ENCODE measurements at places on chromosomes 3 and 15. TPM values are rescaled to one million over a fixed set of nuclear protein-coding genes. Genes with fewer than 3 reads are reported as not detected.
A peak's percentile ranks its signal among the peaks of the same experiment; 100 is the strongest.

DNA sequence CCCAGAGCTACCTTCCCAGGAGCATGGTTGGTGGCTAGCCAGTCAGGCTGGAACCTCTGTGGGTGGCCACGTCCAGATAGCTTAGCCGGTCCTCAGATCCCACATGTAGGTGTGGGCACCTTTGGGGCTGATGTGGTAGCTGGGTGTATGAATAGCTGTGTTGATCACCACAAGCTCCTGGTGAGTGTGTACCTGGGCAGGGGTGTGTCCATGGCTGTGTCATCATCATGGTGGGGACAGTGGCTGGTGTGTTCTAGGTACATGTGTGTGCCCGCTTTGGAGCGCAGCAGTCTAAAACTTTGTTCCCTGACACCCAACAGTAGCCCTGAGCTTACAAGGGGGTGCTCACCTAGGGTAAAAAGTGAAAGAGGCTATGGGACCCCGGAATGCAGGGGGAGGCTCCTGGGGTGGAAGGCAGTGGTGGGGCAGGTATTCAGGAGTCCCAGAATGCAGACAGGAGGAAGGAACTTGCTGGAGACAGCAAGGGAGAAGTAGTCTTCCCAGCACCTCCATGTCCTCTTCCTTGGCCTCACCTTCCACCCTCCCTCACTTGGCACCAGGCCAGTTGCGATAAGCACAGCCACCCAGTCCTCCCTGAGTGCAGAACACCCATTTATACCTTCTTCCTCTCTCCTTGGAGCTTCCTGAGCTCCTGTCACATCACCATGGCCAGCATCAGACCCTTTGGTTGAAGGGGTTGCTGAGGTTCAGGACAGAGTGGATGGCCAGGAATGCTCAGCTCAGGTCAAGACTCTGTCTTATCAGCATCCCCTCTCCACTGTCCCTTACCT lies 1.2 kb downstream of the CISH start:
- peaks cover 19% of the 10 kb centered on the region for H3K36me3 ChIP-seq
- peak overlapping the region; percentile 70 for H3K27ac ChIP-seq
- DNase-seq, result no peak
- peak overlapping the region; percentile 76 for H3K4me3 ChIP-seq
- no peaks in the 10 kb centered on the region for H3K27me3 ChIP-seq

GRCh38 chr15:77901251-77901881 lies 176.1 kb downstream of the TBC1D2B start:
- H3K4me1 ChIP-seq, result no peaks in the 10 kb centered on the region
- DNase-seq, result no peak
- no peak overlapping the region for H3K27ac ChIP-seq
- no peaks in the 10 kb centered on the region for H3K36me3 ChIP-seq

Gene DPPA4
- total RNA-seq, result not detected

- peaks cover 31% of the 10 kb centered on the region for H3K36me3 ChIP-seq
- H3K27ac ChIP-seq, result no peak overlapping the region
- H3K4me3 ChIP-seq, result no peak overlapping the region
- no peaks in the 10 kb centered on the region for H3K4me1 ChIP-seq
- DNase-seq, result no peak
Measured at GRCh38 chr3:154228561-154229216, 95.6 kb downstream of the DHX36 start.

GRCh38 chr15:70866982-70867641 lies 13.2 kb upstream of the LARP6 start:
- no peaks in the 10 kb centered on the region for H3K36me3 ChIP-seq
- no peak for DNase-seq
- H3K4me1 ChIP-seq, result peaks cover 6% of the 10 kb centered on the region
- H3K4me3 ChIP-seq, result no peak overlapping the region
- H3K27me3 ChIP-seq, result no peaks in the 10 kb centered on the region

- H3K27me3 ChIP-seq, result no peaks in the 10 kb centered on the region
- no peaks in the 10 kb centered on the region for H3K36me3 ChIP-seq
Measured at GRCh38 chr3:9290566-9290965, 41.1 kb upstream of the SRGAP3 start.

Gene ITIH4
- 9.8 TPM for total RNA-seq

- H3K27ac ChIP-seq, result peak overlapping the region; percentile 65
- peaks cover 49% of the 10 kb centered on the region for H3K4me1 ChIP-seq
- DNase-seq, result no peak
- no peaks in the 10 kb centered on the region for H3K36me3 ChIP-seq
- H3K27me3 ChIP-seq, result no peaks in the 10 kb centered on the region
- no peak overlapping the region for H3K4me3 ChIP-seq
Measured at GRCh38 chr3:124119056-124119716, 127.3 kb upstream of the ROPN1 start.

- H3K36me3 ChIP-seq, result no peaks in the 10 kb centered on the region
- no peaks in the 10 kb centered on the region for H3K27me3 ChIP-seq
- no peak for DNase-seq
- no peaks in the 10 kb centered on the region for H3K4me1 ChIP-seq
- no peak overlapping the region for H3K27ac ChIP-seq
- no peak overlapping the region for H3K4me3 ChIP-seq
Measured at GRCh38 chr3:38960953-38961622, 90.7 kb downstream of the SCN11A start.

Gene KCNH8
- total RNA-seq, result not detected

Gene GABRA5
- not detected for total RNA-seq

Gene MESP1
- 0.85 TPM for total RNA-seq

GRCh38 chr3:133158686-133159085 lies 120.5 kb downstream of the TMEM108 start:
- H3K27ac ChIP-seq, result no peak overlapping the region
- no peaks in the 10 kb centered on the region for H3K27me3 ChIP-seq
- no peak overlapping the region for H3K4me3 ChIP-seq
- no peak for DNase-seq
- no peaks in the 10 kb centered on the region for H3K36me3 ChIP-seq

Gene MFSD1
- 35.9 TPM for total RNA-seq

DNA sequence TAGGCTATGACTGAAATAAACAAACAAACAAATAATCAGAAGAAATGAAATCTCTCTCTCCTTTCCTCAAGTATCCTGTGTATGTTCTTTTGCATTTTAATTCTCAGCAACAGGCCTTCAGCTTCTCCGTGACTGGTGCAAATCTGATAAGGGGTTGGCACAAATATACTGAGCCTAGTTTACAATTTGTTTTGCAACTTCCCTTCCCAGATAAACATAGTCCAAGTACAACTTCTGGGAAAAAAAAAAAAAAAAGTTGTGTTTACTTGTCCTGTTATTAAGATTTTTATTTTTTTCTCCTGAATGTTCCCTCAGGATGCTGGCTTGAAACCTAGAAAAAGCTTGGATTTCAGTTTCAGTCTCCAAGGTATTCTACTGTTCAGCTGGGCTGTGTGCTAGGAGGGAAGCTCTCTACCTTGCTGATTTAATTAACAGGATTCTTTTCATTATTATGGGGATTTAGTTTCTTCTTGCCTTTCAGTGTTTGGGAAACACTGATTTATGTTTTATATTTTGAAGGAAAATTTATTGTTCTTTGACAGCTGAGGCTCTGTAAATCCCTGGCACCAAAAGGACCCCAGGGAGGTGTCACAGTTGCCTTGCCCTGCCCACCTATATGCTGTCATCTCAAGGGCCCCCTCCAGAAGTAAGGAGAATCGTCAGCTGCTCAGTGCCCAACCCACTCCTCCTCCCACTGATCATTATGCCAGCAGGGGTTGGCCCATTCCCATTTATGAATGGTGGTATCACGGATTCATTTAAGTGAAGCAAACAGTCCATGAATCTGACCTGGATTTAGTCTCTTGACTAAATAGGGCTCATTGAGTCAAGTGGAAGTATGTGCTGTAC lies 185.2 kb downstream of the MEIS2 start:
- no peaks in the 10 kb centered on the region for H3K36me3 ChIP-seq
- peak overlapping the region; percentile 16 for H3K27ac ChIP-seq
- H3K4me3 ChIP-seq, result no peak overlapping the region
- no peaks in the 10 kb centered on the region for H3K4me1 ChIP-seq
- H3K27me3 ChIP-seq, result no peaks in the 10 kb centered on the region

GRCh38 chr3:100170486-100170885 lies 56.2 kb upstream of the FILIP1L start:
- H3K27me3 ChIP-seq, result no peaks in the 10 kb centered on the region
- H3K36me3 ChIP-seq, result peaks cover 14% of the 10 kb centered on the region

DNA sequence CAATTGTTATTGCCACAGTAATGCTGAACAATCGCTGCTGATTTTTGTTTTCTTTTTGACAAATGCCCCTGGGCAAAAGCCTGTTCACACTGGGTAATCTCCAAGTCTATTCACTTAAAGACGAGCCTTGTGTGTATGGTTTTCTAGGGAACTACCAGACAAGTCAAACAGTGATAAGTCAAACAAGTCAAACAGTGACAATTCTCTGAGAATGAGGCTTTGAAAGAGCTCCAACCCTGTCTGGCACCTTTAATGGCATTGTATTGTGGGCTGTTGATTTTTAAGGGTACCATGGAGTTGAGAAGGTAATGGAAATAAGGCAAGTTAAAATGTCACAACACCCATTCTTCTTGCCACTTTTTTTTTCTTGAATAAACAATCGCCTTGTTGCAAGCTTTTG lies 59.4 kb upstream of the TMC3 start:
- no peak overlapping the region for H3K4me3 ChIP-seq
- H3K27ac ChIP-seq, result no peak overlapping the region
- no peak for DNase-seq
- no peaks in the 10 kb centered on the region for H3K36me3 ChIP-seq

DNA sequence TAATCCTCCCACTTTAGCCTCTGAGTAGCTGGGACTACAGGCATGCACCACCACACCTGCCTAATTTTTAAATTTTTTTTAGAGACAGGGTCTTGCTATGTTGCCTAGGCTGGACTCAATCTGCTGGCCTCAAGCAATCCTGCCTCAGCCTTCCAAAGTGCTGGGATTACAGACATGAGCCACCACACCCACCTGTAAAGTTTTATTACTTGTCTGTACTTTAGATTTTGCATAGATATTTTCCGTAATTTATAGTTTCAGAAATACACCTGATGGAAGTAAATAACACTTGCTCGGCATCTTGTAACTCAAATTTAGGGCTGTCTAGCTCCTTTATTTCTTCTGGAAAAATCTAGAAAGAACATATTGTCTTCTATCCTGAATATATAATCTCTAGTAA lies 5.8 kb downstream of the DZIP3 start:
- H3K4me3 ChIP-seq, result no peak overlapping the region
- H3K27me3 ChIP-seq, result no peaks in the 10 kb centered on the region
- no peaks in the 10 kb centered on the region for H3K4me1 ChIP-seq
- no peak for DNase-seq

Gene ACSBG1
- not detected for total RNA-seq

DNA sequence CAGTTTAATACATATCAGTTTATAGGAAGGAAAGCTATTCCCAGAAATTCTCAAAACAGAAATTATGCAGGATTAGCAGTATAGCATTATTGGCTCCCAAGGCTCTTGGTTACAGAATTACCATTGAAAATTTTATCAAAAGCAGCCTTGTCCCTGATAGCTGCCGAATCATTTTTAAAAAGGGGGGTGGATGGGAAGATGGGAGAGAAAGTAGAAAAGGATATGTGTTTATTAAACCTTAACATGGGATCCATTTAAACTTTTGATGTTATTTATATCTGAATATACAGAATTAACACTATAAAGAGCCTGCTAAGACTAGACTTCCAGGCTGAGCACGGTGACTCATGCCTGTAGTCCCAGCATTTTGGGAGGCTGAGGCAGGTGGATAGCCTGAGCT lies 10.8 kb downstream of the RCN2 start:
- H3K4me1 ChIP-seq, result peaks cover 5% of the 10 kb centered on the region
- peaks cover 4% of the 10 kb centered on the region for H3K36me3 ChIP-seq
- no peaks in the 10 kb centered on the region for H3K27me3 ChIP-seq
- H3K27ac ChIP-seq, result no peak overlapping the region

DNA sequence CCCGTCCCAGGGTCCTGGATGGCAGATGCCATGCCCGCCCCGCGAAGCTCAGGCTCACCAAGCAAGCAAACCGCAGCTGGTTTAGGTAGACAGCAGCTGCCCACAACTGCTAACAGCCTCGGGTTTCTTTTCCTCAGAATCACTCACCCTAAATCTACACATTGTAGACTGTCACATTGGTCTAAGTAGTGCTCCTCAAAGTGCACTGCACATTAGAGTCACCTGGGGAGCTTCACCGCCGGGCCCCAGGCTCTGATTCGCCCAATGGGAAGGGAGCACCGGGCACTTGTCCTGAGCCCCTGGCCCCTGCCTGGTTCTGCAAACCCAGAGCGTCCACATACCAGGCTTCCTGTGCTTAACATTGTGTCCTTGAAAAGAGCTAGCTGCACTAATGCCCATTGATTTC lies 752 bp downstream of the OCA2 start:
- no peaks in the 10 kb centered on the region for H3K27me3 ChIP-seq
- DNase-seq, result no peak
- H3K36me3 ChIP-seq, result no peaks in the 10 kb centered on the region
- H3K27ac ChIP-seq, result peak overlapping the region; percentile 63
- peaks cover 35% of the 10 kb centered on the region for H3K4me1 ChIP-seq

- DNase-seq, result no peak
- H3K27me3 ChIP-seq, result peaks cover 17% of the 10 kb centered on the region
- H3K36me3 ChIP-seq, result no peaks in the 10 kb centered on the region
- H3K4me1 ChIP-seq, result no peaks in the 10 kb centered on the region
Measured at GRCh38 chr3:68931406-68932149, 769 bp downstream of the TAFA4 start.

GRCh38 chr3:145864336-145864735 lies 296.6 kb downstream of the PLOD2 start:
- H3K4me1 ChIP-seq, result no peaks in the 10 kb centered on the region
- no peaks in the 10 kb centered on the region for H3K36me3 ChIP-seq
- no peak overlapping the region for H3K27ac ChIP-seq
- no peak for DNase-seq
- H3K4me3 ChIP-seq, result no peak overlapping the region
- no peaks in the 10 kb centered on the region for H3K27me3 ChIP-seq

Gene NTRK3
- 52.7 TPM for total RNA-seq

Gene ACKR4
- total RNA-seq, result 12.8 TPM

Gene IMPG2
- total RNA-seq, result 0.11 TPM

Gene GLDN
- total RNA-seq, result 3.4 TPM

GRCh38 chr3:194130807-194131589 lies 5.0 kb upstream of the HES1 start:
- H3K4me1 ChIP-seq, result peaks cover 22% of the 10 kb centered on the region
- H3K27ac ChIP-seq, result no peak overlapping the region
- no peaks in the 10 kb centered on the region for H3K36me3 ChIP-seq

DNA sequence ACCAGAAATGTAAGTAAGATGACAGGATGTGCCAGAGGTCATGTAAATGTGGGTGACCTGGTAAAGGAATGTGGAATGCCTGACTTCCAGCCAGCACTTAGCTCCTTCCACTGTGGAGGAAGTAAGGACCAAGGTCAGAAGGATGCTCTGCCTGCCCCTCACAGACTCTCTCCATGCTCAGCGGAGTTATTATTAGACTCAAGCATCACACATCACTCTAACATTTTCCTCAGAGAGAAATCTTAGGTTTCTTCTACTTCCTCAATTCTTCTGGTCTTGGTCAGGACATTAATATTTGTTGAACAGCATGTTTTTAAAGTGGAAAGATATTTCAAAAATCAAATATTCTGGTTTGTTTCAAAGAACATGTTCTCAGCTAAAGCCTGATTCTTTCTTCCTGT lies 231.4 kb upstream of the WNT5A start:
- H3K27me3 ChIP-seq, result no peaks in the 10 kb centered on the region
- no peaks in the 10 kb centered on the region for H3K4me1 ChIP-seq
- H3K4me3 ChIP-seq, result no peak overlapping the region
- DNase-seq, result no peak

GRCh38 chr3:65245133-65246063 lies 557.6 kb upstream of the ADAMTS9 start:
- H3K4me1 ChIP-seq, result no peaks in the 10 kb centered on the region
- H3K27me3 ChIP-seq, result no peaks in the 10 kb centered on the region
- DNase-seq, result no peak
- no peak overlapping the region for H3K4me3 ChIP-seq

- DNase-seq, result no peak
- H3K4me3 ChIP-seq, result no peak overlapping the region
- no peaks in the 10 kb centered on the region for H3K27me3 ChIP-seq
- no peaks in the 10 kb centered on the region for H3K36me3 ChIP-seq
- H3K4me1 ChIP-seq, result no peaks in the 10 kb centered on the region
Measured at GRCh38 chr15:37652646-37653417, 281.6 kb upstream of the TMCO5A start.

Gene GP5
- 0.11 TPM for total RNA-seq
